Mesenchymal stem cell (in vitro differentiated cells and primary cell): ENCODE measurements at places on chromosomes 4 and X.

- DNase-seq, result no peak
Measured at GRCh38 chrX:121782976-121783375, 735.6 kb downstream of the GLUD2 start.

DNA sequence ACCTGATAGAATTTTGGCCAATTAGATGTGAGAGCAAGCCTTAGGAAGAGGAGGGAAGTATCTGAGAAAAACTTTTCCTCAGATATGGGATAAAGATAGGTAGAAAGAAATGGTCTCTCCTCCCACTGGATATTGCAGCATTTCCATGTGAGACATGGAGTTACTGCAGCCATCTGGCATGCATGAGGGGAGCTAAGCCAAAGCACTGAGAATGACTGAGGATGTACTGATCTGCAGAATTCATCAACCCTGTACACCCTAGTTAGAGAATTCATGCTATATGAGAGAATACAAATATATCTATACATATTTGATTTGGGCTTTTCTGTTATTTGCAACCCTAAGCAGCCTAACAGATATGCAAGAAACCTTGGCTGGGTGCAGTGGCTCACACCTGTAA is 52.5 kb upstream of the RPL34 start:
- DNase-seq, result no peak

DNA sequence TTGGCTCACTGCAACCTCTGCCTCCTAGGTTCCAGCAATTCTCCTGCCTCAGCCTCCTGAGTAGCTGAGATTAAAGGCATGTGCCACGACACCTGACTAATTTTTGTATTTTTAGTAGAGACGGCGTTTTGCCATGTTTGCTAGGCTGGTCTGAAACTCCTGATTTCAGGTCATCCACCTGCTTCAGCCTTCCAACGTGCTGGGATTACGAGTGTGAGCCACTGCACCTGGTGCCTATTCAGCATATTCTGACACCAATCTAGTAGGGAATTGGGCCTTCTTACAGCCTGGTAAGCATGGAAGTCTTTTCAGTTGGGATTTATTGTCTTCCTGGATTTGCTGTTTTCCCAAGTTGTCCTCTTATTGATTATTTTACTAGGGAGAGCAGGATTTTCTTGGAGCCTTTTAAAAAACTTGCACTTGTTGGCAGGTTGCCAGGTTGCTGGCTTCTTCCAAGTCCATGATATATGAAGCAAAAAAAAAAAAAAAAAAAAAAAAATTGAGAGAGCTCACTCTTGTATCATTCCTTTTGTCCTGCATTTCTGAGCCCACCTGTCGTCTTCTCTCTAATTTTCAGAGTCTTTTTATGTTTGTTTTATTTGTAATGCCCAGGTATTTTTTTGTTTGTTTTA is 43.7 kb downstream of the TMPRSS11E start:
- DNase-seq, result no peak

GRCh38 chr4:189113389-189113888 is 827.2 kb upstream of the FRG1 start:
- DNase-seq, result no peak

DNA sequence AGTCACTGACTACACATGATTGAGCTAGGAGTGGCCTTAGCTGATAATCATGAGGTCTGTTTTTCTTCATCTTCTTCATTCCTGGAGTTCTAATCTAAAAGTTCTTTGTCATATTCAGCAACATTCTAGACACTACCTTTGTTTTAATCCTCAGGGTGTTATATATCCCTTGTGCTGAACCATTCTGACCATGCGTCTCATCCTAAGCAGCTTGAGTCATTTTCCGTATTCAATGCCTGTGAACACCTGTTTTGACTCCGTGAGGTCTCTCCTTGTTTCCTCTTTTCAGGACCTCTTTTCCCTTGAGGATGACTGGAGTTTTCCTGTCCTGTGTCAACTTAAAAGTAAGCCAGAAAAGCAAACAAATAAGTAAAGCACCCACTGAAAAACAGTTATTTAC is 597.9 kb downstream of the GBA3 start:
- peak; percentile 8 for DNase-seq

- DNase-seq, result no peak
Measured at GRCh38 chr4:1099684-1100335, 13.6 kb downstream of the RNF212 start.

DNA sequence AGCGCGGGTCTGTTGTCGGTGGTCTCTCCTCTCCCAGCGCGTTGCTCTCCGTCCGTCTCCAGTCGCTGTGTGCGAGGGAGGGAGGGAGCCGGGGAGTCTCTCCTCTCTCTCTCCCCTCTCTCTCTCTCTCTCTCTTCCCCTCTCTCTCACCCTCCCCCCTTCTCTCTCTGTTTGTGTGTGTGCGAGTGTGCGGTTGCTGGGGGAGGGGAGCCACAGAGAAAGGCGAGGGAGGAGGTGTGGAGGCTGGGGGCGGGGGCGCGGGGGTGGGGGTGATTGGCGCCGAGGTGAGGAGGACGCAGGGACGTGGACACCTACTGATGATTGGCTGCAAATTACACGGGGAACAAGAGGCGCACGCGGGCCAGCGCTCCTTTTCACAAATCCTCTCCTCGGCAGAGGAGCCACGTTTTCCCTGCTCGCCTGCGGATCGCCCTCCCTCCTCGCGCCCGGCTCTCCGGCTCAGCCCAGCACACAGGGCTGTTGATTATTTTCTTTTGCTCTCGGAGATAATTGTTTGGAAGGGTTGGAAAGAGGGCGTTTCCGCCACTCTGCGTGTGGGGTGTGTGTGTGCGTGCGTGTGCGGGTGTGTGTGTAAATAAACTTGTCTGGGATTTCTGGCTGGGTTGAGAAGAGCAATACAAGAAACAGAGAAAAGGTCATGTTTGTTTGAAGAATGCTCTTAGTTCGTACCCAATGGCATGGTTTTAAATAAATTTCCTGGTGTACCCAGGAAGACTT is at the start of gene CXXC4:
Gene CXXC4 (minus strand): TSS at position 73 of the 738 bp plus-strand sequence. CDS start 3,092 bp downstream, outside the sequence.
- DNase-seq, result peak; percentile 89

DNA sequence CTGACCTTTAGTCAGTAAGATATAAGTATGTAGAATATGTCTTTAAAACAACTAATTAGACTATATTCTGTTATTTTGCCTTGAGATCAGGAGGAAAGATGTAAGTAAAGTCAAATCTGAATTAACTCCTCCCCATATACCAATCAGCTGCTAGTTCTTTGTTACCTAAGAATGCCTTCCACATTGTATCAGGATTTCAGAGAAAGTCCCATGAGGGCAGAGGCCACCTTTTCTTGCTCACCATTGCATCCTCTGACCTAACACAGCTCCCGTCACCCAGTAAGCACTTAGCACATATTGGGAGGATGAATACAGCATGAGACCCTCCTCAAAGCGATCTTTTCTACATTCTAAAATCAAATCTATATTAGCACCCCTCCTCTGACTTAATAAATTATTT is 87.0 kb downstream of the COL25A1 start:
- DNase-seq, result no peak

- no peak for DNase-seq
Measured at GRCh38 chrX:148804579-148805355, 304.4 kb downstream of the AFF2 start.

DNA sequence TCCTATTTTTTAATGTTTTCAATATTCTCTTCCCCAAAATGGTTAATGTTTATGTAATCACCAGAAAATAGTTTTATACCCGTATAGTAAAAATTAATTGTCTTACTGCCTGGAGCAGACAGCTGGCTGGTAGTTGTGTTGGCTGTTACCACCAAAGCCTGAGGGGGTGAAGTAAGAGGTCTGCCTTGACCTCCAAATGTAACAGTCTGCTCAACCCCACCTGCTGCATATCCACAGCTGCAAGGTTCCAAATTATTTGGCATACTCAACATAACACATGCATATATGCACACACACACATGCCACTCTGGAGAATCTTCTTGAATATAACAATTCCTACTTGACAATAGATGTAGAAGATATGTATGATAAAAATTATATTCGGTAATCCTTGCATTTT is 624.3 kb downstream of the ADGRL3 start:
- no peak for DNase-seq

GRCh38 chr4:80492761-80493160 is 157.2 kb downstream of the CFAP299 start:
- DNase-seq, result no peak

DNA sequence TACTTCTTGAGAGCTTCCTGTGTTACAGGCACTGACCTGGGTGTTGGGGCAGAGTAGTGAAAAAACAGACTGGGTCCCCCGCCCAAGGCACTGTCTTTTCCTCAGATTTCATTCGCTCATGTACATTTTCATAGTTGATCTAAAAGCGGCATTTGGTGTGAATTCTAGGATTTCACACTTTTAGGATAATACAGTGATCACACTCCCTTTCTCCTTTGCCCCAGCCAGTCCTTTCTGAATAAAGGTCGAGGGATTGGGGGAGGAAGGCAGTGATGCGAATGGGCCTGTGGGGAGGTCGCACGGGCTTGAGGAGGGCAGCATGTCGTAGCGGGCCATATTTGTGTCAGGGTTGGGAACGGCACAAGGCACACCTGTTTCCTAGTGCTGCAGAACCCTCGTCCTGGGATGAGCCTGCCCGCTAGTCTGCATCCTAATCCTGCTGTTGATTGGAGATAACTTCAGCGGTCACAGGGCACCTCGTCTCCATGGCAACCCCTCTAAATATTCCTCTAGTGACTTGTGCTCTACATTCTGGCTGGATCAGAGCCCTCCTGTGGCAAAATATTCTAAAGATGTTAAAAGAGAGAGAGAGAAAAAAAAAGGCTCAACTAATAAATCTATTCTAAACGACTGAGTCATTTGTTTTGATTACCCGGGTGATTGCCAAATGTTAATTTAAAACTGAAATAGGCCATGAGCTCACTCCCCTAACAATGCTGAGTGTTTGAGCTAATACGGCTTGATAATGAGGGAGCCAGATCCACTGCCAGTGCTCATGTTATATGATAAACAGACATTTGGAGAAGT is 21.8 kb downstream of the FHL1 start:
- DNase-seq, result peak; percentile 97

DNA sequence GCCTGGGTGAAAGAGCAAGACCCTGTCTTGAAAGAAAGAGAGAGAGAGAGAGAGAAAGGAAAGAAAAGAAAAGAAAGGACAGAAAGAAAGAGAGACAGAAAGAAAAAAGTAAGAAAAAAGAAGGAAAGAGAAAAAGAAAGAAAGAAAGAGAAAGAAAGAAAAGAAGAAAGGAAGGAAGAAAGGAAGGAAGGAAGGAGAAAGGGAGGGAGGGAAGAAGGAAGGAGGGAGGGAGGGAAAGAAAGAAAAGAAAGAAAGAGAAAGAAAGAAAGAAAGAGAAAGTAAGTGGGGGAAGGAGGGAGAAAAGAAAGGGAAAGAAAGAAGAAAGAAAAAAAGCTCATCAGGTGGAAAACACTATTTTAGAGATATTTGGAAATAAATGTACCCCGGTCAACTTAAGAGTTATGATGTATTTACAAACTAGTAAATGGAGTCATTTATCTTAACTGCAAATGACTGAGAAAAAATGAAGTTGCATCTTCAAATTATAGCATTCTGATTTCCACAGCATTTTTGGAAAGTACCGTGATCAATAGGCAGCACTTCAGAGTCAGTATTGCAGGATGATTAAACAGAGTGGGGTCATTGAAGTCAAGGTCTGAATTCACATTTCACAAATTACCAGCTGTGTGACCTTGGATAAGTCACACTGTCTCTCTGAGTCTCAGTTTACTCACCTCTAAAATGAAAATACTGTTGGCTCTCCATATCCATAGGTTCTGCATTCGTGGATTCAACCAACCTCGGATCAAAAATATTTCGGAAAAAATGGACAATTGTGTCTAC is 64.1 kb upstream of the SMAD1 start:
- no peak for DNase-seq

DNA sequence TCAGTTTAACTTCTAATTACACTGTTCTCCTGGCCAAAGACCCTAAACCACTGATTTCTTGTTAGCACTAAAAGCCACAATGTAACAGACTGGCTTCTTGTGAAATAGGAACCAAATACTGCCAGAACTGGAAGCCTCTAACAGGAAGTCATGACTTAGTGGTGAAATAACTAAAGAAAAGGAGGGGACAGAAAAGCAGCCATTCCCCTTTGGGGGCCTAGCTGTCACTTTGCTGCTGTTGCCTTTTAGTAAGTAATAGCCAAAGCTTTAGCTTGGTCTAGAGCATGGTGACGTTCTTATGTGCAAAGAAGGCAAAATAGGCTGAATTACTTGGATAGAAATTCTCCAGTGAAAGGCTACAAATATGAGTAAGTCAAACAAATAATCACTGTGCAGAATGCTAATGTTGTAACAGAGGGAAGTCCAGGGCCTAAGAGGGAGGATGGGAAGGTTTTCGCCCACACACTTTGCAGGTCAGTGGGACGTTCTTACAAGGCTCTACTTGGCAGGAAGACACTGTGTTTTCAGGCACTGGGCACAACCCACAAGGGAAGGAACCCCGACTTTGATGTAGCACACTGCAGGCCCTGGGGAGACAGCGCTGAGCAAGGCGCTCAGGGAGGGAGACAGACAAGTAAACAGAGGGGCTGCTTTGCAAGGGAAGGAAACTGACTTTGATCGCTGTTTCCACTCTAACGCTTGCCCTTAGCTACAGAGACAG is 16.7 kb downstream of the GAB3 start:
- peak; percentile 90 for DNase-seq

- DNase-seq, result no peak
Measured at GRCh38 chr4:63325140-63325539, 1084.1 kb downstream of the TECRL start.

DNA sequence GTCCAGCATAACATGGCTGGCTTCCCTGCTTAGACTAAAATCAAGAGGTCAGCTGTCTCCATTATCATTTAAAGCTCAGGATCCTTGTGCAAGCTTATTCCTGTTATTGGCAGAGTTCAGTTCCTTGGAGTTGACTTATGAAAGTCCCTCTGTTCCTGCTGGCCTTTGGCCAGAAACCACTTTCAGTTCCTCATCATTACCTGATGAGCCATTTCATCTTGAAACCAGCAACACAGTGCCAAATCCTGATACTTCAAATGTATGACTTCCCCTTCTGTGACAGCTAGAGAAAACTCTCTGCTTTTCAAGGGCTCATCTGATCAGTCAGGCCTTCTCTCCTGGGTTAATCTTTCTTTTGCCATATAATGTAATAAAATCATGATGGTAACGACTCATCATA is 110.6 kb upstream of the FSTL5 start:
- no peak for DNase-seq

GRCh38 chr4:181264893-181265292 is 978.3 kb upstream of the TENM3 start:
- DNase-seq, result no peak

GRCh38 chr4:169221662-169222061 is 49.1 kb downstream of the SH3RF1 start:
- DNase-seq, result no peak

DNA sequence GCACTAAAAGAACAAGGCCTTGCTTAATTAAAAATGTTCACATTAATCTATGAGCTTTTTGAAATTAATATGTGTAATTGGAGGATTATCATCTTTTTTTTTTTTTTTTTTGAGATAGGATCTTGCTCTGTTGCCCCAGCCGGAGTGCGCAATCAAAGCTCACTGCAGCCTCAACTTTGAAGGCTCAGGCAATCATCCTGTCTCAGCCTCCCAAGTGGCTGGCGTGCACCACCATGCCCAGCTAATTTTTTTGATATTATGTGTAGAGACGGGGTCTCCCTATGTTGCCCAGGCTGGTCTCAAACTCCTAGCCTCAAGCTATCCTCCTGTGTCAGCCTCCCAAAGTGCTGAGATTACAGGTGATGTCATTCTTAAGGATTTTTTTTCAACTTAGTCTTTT is 20.0 kb downstream of the PRPS1 start:
- DNase-seq, result no peak
